ENCODE measurements at places on chromosomes 3 and 15. TPM values are rescaled to one million over a fixed set of nuclear protein-coding genes. Genes with fewer than 3 reads are reported as not detected.

ACTRT3 gene
- 1.2 TPM for total RNA-seq

GOLGA6L9 gene
- total RNA-seq: 4.3 TPM

ZNF860 gene
- total RNA-seq: 2.9 TPM

OR4M2 gene
- total RNA-seq: not detected

CHRM5 gene
- total RNA-seq: not detected

ITIH4 gene
- 4.1 TPM for total RNA-seq

DUOX2 gene
- total RNA-seq: 0.44 TPM

OGG1 gene
- 16.3 TPM for total RNA-seq

MED12L gene
- total RNA-seq: 6.4 TPM

NEO1 gene
- 30.0 TPM for total RNA-seq

CMSS1 gene
- 64.1 TPM for total RNA-seq

GDPGP1 gene
- 15.4 TPM for total RNA-seq

SPTSSB gene
- total RNA-seq: 2.9 TPM

STRIT1 gene
- not detected for total RNA-seq

ACKR4 gene
- 0.12 TPM for total RNA-seq

SOX2 gene
- total RNA-seq: 0.15 TPM

XCR1 gene
- not detected for total RNA-seq

NPAP1 gene
- not detected for total RNA-seq

EFHB gene
- total RNA-seq: 0.30 TPM

SLC12A1 gene
- total RNA-seq: not detected

CCDC33 gene
- 0.15 TPM for total RNA-seq

CIDEC gene
- not detected for total RNA-seq

NDUFB4 gene
- total RNA-seq: 161 TPM

ZNF662 gene
- not detected for total RNA-seq

GPR171 gene
- not detected for total RNA-seq

CHL1 gene
- total RNA-seq: not detected

ANKUB1 gene
- not detected for total RNA-seq

C3orf20 gene
- 0.20 TPM for total RNA-seq

AADAC gene
- 3.8 TPM for total RNA-seq

TNFSF10 gene
- total RNA-seq: 0.20 TPM

NRROS gene
- 0.12 TPM for total RNA-seq

VEPH1 gene
- 4.9 TPM for total RNA-seq

UQCC5 gene
- total RNA-seq: 14.1 TPM

VGLL4 gene
- 26.9 TPM for total RNA-seq

NSUN3 gene
- 6.6 TPM for total RNA-seq

TM4SF18 gene
- 0.34 TPM for total RNA-seq

ACSBG1 gene
- total RNA-seq: 0.71 TPM

HRG gene
- 0.42 TPM for total RNA-seq

NR2E3 gene
- 0.59 TPM for total RNA-seq

RBP2 gene
- total RNA-seq: not detected

ISLR2 gene
- 0.05 TPM for total RNA-seq

CMTM7 gene
- 62.6 TPM for total RNA-seq

LRTM1 gene
- not detected for total RNA-seq

GOLGA8J gene
- not detected for total RNA-seq

FRMD5 gene
- 27.2 TPM for total RNA-seq

TAGLN3 gene
- 0.64 TPM for total RNA-seq

DNAJB11 gene
- 54.3 TPM for total RNA-seq
